Left cardiac atrium (tissue), 4 donors: ENCODE measurements at places on chromosomes 2 and 18. TPM values are rescaled to one million over a fixed set of nuclear protein-coding genes. Genes with fewer than 3 reads are reported as not detected.

GRCh38 chr2:95530734-95531133, 46.2 kb upstream of the TRIM43B start:
- DNase-seq: no peak

The COX7A2L gene
- total RNA-seq: 86.7 TPM

GRCh38 chr18:23057096-23057495, 78.2 kb upstream of the CABLES1 start:
- DNase-seq: no peak

- no peak for DNase-seq
Observed at GRCh38 chr2:37568565-37568964, 102.9 kb downstream of the CDC42EP3 start.

- no peak for DNase-seq
Observed at GRCh38 chr2:16832910-16833309, 167.3 kb upstream of the CYRIA start.

DNA sequence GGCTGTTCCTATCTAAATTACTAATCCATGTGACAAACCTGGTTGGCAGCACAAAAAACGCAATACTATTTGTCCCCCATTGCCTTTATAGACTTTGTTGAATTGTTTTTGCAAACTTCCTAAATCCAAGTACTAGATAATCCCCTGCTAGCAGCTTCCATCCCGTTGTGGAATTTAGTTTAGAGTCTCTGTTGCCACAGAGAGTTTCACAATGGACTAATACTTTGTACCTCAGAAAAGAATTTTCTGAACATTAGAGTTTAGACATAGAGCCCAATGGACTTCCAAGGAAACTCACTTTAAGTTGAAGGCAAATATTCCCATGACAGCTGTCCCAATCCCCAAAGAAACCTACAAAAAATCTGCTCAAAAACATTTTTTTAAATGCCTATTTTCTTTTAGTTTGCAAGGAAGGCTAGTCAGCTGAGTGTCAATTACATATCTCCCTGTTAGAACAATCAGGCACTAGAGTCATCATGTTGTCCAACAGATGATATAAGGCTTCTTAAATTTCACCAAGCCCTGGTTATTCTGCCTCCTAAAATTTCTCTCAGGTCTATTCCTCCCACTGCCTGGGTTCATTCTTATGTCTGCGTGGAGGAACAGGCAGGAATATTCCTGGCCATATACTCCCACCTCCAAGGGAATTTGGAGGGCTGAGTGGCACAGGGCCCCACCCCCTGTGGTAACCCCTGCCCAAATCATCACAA, 27.2 kb downstream of the RNF152 start:
- DNase-seq: no peak

DNA sequence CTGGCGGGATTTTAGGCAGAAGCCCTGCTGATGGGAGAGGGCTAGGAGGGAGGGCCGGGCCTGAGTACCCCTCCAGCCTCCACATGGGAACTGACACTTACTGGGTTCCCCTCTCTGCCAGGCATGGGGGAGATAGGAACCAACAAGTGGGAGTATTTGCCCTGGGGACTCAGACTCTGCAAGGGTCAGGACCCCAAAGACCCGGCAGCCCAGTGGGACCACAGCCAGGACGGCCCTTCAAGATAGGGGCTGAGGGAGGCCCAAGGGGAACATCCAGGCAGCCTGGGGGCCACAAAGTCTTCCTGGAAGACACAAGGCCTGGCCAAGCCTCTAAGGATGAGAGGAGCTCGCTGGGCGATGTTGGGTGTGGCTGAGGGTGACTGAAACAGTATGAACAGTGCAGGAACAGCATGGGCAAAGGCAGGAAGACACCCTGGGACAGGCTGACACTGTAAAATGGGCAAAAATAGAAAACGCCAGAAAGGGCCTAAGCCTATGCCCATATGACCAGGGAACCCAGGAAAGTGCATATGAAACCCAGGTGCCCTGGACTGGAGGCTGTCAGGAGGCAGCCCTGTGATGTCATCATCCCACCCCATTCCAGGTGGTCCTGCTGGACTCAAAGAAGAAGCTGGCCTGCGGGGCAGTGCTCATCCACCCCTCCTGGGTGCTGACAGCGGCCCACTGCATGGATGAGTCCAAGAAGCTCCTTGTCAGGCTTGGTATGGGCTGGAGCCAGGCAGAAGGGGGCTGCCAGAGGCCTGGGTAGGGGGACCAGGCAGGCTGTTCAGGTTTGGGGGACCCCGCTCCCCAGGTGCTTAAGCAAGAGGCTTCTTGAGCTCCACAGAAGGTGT, 8.5 kb downstream of the PROC start:
- no peak for DNase-seq

The RBKS gene
- 3.3 TPM for total RNA-seq

DNA sequence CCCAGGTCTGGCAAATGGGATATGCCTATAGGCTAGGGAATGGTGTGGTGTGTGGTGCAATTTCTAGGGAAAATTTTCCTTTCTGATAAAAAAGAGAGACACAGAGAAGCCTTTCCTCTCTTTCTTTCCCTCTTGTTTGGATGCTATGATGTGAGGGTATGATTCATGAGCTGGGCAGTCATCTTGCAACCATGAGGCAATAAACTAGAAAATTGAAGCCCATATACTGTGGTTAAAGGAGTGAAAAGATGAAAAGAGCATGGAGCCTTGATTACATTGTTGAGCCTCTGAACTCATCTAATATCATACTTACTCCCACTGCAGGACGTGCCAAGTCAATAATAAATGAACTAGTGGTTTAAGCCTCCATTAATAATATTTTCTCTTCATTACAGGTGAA, 215.6 kb downstream of the HAUS1 start:
- DNase-seq: no peak

The CSRNP3 gene
- total RNA-seq: 3.0 TPM

- DNase-seq: no peak
Observed at GRCh38 chr2:10048501-10049171, 5.3 kb downstream of the KLF11 start.

DNA sequence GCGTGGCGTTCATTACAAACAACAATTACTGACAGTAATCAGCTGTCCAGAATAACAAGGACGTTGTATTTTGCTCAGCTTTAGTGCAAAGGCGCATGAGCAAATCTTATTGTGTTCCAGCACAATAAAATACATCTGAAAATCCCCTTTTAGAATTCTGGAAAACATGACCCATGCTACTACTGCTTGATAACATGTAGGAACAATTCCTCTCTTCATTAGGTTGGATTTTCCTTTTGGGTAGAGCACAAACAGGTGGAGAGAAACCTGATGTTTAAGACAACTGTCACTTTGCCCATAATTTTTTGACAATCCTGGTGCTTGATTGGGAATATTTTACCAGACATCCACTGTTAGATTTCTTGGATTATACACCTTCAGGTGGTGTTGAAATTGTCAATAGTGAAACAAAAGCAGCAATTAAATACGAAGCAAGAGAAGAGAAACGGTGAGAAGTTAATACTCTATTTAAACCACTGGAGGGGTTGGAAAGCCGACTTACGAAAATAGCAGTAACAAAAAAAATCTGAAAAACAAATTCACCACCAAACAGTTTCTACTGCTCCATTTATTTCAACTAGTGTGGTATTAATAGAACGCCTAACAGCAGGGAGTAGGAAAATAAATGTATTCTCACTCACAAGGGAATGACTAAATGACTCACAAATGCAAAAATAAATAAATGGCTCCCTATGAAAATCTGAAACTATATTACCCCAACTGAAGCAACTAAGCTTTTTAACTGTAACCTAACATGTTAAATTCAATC, 102.7 kb downstream of the CPO start:
- DNase-seq: no peak

The LBX2 gene
- 1.0 TPM for total RNA-seq

DNA sequence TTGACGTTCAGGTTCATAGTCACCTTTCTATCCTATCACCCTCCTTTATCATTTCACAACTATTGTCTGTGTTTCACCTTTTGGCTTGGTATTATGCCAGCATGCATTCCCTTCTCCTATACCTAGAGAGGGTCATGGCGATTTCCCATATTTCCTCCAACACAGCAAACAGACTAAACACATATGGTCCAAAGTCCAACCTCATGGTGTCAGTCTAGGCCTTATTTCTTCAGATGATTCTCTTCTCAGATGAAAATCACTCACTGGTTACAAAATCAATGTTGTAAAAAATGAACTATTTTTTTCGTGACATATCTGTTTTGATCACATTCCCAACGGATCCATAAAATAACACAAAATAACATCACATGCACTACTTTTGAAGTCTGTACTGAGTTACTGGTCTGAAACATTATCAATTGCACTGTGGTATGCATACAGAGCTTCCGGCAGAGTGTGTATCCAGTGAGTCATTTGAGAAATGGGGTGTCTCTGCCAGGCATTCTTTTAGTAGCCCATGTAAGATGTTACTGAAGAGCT, 204.8 kb upstream of the GALNT5 start:
- no peak for DNase-seq

DNA sequence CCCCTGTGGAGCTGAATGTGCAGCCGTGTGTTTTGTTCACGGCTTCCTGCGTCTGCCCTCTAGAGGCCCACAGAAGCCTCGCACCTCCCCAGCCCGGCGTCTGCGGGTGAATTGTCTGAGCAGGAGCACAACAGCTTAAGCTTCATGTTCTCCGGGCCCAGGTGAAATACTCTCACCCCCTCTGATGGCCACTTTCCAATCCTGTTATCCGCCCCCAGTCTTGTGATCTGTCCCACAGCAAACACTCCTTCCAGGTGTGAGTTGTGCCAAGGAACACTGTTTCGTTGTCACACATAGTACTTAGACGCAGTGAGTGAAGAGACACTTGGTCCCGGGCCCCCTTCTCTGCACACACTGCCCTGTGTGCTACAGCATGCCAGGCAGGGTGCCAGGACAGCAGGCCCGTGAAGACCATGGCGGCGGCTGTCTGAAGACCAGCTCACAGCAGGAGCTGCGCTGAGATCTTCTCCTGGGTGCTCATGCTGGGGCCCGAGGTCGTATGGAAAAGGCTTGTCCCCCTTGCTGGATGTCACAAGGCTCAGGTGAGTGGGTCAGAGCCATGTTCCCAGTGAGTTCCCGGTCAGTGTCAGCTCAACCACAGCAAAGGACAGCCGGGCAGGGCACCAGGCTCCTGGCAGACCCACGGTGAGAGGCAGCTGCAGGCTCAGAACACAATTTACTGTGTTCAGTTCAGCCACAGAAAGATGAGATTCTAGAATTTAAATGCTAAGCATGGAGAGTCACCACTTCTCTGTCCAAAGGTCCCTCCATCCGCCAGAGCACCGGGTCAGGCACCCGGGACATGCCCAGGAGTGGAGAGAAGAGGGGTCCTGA, 6.8 kb upstream of the PXDN start:
- peak; percentile 81 for DNase-seq

DNA sequence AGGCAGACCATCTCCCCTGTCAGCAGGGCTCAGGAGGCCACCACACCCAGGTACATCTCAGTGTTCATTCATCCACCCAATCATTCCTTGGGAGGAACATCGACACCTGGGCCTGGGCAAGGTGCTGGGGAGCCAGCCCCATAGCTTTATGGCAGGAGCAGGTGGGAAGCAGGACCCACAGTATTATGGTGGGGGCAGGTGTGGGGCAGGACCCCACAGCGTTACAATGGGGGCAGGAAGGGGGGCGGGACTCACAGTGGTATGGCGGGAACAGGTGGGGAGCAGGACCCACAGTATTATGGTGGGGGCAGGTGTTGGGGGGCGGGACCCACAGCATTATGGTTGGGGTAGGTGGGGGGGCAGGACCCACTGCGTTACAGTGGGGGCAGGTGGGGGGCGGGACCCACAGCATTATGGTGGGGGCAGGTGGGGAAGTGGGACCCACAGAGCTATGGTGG, 128.9 kb upstream of the HS6ST1 start:
- no peak for DNase-seq

DNA sequence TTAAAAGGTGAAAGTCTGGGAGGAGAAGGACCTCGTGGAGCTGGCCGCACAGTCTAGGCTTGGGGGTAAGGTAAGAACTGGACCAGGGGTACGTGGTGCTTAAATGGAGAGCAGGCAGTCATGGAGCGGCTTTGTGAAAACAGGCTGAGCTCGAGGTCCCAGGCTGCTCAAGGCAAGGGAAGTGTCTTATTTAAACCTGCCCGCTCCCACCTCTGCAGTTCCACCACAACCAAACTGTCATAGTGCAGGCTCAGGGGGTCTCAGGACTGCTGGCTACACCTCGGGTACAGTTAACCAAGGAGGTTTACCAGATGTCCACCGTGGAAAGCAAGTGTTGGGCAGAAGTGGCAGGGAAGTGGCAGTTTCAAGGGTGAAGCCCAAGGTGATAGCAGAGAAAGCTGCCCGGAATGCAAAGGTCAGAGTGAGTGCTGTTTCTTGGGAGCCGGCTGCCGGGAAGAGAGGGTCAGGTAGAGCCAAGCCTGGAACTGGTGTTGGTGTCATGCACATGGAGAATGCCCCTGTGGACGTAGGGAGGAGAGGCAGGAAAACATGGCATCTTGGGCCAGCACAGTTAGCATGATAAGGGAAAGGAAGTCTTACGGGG, 203.3 kb downstream of the GBX2 start:
- no peak for DNase-seq

GRCh38 chr2:112161431-112162145, 23.4 kb downstream of the FBLN7 start:
- DNase-seq: no peak

DNA sequence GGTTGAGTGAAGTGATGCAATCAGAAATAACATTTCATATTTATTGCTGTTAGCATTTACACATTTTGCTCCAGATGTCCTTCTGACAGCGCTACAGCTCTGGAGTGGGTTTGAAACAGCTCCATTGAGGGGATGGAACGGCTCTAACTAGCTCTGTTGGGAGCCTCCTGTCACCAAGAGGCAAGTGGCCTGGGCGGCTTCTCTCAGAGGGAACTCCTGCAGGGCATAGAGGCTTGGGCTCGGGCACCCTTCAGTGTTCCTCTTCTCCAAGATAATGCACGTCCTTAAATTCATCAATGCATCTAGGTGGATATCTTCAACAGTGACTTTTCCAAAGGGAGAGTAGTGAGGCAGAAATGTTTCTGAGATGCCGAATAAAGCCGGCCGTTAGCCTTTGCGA, 122.5 kb downstream of the CNTNAP5 start:
- no peak for DNase-seq
